ENCODE measurements at places on chromosomes 1 and 21.

DNA sequence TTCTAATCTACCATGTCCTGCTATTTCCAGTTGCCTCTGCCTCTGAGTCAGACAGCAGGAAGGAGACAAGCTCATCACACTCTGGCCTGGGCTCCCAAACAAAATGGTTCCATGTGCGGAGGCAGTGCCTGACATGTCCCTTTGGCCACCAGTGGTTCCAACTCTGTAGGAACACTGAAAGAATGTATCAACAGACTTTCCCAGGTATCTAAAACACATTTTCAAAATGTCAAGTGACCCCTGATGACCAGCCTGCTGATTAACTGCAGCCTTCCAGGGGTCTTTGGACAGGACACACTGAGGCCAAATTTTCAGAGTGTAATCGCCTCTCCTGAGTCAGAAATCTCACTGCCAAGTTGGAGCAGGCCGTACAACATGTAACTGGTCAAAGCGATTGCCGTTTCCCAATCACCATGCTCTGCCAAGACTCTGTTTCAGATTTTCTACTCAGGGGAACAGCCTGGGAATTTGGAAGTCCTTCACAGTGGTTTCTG, 172.7 kb downstream of the TPR start:
- no peak for DNase-seq

GRCh38 chr1:237166593-237167101, 124.7 kb downstream of the RYR2 start:
- DNase-seq: no peak

DNA sequence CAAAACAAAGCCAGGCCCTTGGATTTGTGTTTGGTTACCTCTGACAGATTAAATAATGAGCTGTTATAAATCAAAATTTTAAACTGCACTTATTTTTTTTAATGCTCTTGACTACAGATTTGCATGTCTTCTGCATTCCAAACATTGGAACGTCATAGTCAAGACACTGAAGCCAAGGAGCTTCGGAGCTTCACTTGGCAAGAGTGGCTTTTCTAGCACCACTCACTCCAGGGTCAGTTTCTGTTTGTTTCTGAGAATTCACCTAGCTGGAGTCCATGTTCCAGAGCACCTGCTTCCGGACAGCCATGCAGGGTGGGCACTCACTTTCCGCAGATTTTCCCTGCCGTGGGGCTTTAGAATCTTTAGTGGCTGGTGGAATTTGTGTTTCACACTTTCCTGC, 202.9 kb downstream of the ZP4 start:
- DNase-seq: no peak

GRCh38 chr1:89605692-89606091, 27.2 kb upstream of the LRRC8C start:
- no peak for DNase-seq

- no peak for DNase-seq
Measured at GRCh38 chr1:193111641-193112090, 6.5 kb upstream of the GLRX2 start.

DNA sequence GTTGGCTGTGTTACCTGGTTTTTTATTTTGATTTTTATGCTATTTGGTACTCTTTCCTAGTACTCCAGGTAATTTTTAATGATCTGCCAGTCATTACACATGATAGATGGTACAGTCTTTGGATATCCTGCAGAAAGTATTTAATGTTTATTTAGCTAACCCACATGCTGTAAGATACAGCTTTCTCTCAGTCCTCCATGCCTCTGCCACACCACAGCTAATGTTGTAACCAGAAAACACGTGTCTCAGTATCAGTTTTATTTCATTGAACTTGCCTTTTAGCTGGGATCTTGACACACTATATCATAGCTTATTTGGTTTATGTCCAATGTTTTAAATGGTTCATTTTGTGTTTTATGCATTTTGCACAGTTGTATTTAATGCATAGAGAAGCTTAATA, 1648.4 kb downstream of the KCNT2 start:
- no peak for DNase-seq

DNA sequence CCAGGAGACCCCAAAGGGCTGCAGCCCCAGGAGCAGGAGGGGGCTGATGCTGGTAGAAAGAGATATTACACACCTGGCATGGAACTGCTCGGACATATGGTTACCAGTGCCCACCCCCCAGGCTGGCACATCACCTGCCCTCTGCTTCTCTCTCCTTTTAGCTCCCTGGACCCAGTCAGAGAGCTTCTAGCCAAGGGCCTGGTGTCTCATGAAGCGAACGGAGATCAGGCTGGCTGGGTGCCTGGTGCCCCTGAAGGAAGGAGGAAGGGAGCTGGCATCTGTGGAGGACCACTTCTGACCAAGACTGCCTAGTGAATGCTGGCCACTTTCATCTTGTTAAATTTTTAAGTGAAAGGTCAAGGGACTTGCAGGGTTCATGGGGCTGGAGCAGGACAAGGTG, 53.1 kb downstream of the FOXO6 start:
- no peak for DNase-seq

GRCh38 chr1:1144122-1144842, 28.4 kb upstream of the C1orf159 start:
- DNase-seq: no peak

DNA sequence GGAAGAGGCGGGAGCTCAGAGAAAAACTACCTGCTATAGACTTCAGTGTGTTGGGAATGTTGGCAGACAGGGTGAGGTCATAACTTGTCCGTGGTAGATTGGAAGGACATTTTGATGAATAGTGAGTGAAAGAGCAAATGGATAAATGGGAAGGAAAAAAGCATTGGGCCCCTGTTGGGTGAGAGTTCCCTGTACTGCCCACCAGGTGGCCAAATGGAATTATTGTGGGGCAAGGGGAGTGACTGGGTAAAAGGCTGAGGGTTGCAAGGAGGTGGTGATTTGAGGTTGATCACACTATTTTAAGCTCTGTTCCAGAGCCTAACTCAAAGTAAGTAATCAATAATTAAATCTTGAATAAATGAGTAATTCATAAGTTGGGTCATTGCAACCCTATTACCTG, 60.4 kb downstream of the MRPS6 start:
- DNase-seq: no peak

GRCh38 chr21:33308586-33309490, 15.9 kb upstream of the IFNAR1 start:
- no peak for DNase-seq

DNA sequence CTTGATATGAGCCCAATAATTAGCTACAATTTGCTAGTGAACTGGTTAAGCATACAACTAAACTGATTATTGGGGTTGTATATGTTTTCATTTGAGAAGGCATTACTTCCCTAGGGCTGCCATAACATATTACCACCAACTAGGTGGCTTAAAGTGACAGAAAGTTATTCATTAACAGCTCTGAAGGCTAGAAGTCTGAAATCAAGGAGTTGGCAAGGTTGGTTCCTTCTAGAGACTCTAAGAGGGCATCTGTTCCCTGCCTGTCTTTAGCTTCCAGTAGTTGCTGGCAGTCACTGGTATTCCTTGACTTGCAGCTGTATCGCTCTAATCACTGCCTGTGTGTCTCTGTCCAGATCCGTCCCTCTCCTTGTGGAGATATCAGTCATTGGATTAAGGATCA, 86.3 kb downstream of the LHX9 start:
- no peak for DNase-seq

DNA sequence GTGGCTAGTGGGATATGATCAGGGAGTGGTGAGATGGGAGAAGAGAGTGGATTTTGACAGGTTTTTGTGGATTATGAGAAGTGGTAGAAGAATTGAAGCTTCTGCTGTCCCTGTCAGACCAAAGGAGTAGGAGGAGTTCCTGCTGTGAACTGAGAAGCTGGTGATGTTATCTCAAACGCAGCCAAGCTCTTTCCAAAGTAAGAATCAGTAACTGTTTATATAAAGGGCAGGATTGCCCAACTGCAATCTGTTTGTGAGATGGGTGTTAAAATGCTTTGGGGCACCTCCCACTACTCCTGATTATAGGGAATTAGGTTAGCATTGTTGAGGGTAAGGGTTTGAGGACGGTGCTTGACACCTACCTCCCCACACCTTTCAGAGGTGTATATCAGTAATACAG, 60.5 kb upstream of the USP25 start:
- DNase-seq: no peak

DNA sequence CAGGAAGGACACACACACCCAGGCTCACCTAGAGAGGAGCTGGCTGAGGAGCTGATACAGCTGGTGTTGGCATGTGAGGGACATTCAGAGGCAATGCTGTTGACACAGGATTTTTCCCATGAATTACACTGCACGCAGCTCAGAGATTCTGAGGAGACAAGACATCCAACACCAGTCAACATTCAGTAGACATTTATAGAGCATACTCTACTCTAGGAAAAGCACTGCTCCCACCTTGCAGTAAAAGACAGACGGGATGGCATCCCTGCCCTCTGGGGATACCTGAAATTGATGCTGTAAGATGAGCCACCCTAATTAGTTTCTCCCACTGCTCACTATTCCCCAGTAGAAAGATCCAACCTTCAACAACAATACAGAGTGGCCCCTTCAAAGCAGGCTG, 5.1 kb downstream of the LYPD8 start:
- no peak for DNase-seq

DNA sequence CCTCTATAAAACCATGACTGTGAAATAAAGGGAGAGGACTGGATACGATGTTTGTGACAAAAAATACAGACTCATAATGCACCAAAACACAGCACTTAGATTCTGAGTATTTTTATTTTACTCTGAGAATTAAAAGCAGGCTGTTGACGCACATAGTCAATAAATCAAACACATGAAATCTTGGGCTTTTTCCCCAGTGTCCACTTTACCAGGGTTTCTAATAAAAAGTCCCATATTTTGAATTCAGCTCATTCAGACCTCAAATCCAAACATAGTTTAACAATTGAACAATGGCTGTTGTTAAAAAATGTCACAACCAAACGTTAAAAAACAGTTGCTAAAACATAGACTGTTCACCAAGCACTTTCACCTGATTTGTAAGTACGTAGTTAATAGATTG, 553.4 kb downstream of the LTN1 start:
- no peak for DNase-seq

- DNase-seq: no peak
Measured at GRCh38 chr1:56566061-56566744, 13.2 kb downstream of the PLPP3 start.

- DNase-seq: no peak
Measured at GRCh38 chr1:34188418-34188817, 11.7 kb downstream of the C1orf94 start.

DNA sequence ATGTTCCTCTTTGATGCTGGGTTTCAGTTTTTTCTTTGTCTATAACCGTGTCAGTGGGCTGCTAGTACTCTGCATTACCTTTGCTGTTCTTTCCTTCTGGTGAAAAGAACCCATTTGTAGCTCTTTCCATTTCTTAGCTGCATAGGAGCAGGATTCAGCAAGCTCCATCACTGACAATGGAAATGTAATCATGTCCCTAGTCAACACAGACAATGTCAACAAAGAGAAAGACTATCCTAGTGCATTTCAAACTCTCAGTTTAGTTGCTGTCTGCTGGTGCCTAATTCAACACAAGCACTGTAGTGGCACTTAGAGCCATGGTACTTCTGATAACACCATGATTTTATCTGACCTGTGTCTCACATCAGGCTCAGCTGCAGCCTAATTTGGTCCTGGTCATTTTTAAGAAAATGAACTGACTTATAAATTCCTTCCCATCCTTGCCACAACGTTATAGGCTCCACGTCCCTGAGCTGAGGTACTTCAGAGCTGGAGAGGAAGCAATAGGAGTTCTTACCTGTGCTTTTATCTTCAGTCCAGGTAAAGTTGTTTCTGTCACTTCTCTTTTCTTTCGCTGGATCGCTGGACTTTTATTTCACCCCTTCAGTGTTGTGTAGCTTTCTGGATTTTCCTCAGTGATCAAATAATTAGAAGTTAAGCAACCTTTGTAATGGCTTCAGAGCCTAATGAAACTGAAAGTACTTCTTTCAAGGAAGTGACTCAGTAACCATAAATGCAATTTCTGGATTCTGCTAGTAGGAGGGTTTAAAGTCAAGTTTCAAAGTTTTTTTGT, at the start of gene GBP3:
TSS of gene GBP3 (minus strand) at position 700 of the 793 bp plus-strand sequence. CDS start 2,145 bp downstream, outside the sequence.
- no peak for DNase-seq

- no peak for DNase-seq
Measured at GRCh38 chr1:8354038-8354437, 36.1 kb downstream of the SLC45A1 start.

GRCh38 chr1:109617291-109617801, 2.1 kb downstream of the GNAT2 start:
- no peak for DNase-seq

DNA sequence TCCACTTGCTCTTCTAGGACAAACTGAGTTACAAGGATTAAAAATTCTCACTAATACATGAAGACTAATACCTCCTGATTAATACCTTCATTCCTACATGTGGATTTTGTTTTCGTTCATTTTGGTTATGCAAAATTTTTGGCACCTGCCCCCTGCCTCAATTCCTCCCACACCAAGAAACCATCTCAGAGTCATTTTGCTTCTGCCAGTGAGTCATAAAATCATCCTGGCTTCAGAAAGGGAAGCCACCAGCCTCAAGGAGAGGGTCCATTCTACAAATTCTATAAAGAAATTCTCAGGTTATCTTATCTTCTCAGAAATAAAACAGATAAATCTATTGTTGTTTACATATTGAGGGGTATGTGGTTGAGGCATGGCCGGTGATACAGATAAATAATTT, 103.2 kb upstream of the COA6 start:
- no peak for DNase-seq

- no peak for DNase-seq
Measured at GRCh38 chr1:162055062-162055461, 14.4 kb upstream of the NOS1AP start.

GRCh38 chr1:63787875-63788274, 14.1 kb downstream of the ROR1 start:
- no peak for DNase-seq

DNA sequence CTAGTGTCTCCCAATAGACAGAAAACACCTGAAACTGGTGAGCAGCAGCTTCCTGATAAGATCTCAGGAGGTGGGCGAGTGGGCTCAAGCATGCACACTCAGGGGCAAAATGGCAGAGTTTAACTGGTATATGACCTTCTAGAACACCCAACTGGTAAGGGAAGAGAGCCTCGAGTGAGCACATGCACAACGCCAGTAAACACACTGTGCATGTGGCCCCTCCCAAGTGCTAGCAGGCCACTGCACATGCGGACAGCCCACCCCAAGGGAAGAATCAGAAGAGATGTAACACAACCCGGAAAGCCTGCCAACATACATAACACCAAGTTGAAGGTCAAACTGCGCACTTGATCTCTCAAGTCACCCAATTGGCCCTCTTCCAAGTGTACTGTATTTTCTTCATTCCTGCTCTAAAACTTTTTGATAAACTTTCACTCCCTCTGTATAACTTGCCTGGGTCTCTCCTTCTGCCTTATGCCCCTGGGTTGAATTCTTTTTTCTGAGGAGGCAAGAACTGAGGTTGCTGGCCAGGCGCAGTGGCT, 138.2 kb downstream of the GLUL start:
- no peak for DNase-seq

All from cortex of kidney (tissue), 1 donor.